ENCODE measurements at places on chromosomes 5 and 9. TPM values are rescaled to one million over a fixed set of nuclear protein-coding genes. Genes with fewer than 3 reads are reported as not detected.

The HNRNPAB gene
- 83.2 TPM for total RNA-seq

The NR2F1 gene
- total RNA-seq = 15.9 TPM

GRCh38 chr5:78533356-78533755 lies 115.2 kb downstream of the LHFPL2 start:
- no peaks in the 10 kb centered on the region for H3K36me3 ChIP-seq
- peaks cover 3% of the 10 kb centered on the region for H3K4me1 ChIP-seq
- no peak overlapping the region for H3K27ac ChIP-seq
- peak; percentile 43 for DNase-seq
- H3K4me3 ChIP-seq = no peak overlapping the region

- H3K36me3 ChIP-seq = no peaks in the 10 kb centered on the region
- H3K4me3 ChIP-seq = no peak overlapping the region
- DNase-seq = no peak
Observed at GRCh38 chr5:72985719-72986118, 29.9 kb downstream of the FCHO2 start.

DNA sequence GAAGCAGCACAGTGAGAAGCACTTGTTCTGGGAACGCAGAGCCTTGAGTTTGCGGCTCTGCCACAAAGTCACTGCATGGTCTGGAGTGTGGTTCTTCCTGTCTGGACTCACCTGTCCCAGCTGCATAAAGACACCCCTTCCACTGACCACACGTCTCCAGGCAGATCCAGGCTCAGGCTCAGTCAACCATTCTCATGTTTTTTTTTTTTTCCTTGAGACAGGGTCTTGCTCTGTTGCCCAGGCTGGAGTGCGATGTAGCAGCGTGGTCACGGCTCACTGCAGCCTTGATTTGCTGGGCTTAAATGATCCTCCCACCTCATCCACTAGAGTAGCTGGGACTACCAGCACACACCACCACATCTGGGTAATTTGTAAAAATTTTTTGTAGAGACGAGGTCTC lies 102.9 kb upstream of the KLF4 start:
- H3K4me3 ChIP-seq = no peak overlapping the region
- no peaks in the 10 kb centered on the region for H3K36me3 ChIP-seq
- H3K4me1 ChIP-seq = peaks cover 13% of the 10 kb centered on the region
- no peaks in the 10 kb centered on the region for H3K27me3 ChIP-seq

DNA sequence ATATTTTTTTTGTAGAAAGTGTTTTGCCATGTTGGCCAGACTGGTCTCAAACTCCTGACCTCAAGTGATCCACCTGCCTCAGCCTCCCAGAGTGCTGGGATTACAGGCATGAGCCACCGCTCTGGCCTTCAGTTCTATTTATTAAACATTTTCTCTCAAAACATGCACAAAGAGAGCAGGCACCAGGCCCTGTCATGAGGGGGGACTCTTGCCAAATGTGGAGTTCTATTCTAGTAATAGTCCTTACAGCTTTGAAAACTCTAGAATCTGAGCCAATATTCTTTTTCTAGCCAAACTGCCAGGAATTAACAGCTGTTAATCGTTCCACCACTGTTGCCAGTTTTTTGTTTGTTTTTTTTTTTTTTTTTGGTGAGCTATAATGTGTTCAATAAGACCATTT lies 124.6 kb downstream of the TARS1 start:
- no peak for DNase-seq
- no peak overlapping the region for H3K27ac ChIP-seq
- no peaks in the 10 kb centered on the region for H3K27me3 ChIP-seq
- no peak overlapping the region for H3K4me3 ChIP-seq

DNA sequence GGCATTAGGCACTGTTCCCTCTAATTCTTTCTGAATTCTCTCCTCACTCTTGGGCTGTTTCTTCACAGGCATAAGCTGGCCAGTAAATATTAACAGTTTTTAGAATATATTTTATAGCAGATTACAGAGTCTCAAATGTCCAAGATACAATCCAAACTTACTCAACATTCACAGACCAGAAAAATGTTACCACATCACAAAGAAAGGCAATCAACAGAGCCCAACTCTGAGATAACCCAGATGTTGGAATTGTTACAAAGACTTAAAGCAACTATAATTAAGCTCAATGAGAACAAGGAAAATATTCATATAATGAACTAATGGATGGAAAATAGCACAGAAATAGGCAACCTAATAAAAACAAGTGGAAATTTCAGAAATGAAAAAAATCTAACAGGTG lies 401.1 kb upstream of the RGMB start:
- DNase-seq = no peak
- no peaks in the 10 kb centered on the region for H3K36me3 ChIP-seq
- H3K27ac ChIP-seq = no peak overlapping the region
- no peak overlapping the region for H3K4me3 ChIP-seq
- H3K27me3 ChIP-seq = no peaks in the 10 kb centered on the region

DNA sequence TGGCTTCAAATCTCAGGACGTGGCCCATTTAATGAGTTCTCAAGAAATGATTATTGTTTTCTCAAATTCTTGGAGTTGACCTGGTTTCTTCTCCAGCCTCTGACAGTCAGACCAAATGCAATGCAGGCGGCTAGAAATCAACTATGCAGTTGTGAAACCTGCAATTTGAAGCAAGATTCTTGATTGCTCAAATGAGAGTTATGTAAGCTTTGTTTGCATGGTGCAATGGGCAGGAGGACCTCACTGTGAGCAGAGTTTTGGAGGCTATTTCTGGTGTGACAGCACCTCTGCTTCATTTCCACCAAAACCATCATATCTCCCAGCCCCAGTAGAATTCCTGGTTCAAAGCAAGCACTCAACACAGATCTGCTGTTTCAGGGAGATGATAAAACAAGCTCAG lies 500.0 kb upstream of the KLF4 start:
- H3K4me1 ChIP-seq = peaks cover 3% of the 10 kb centered on the region
- H3K36me3 ChIP-seq = no peaks in the 10 kb centered on the region
- H3K27me3 ChIP-seq = no peaks in the 10 kb centered on the region
- DNase-seq = peak; percentile 22
- no peak overlapping the region for H3K4me3 ChIP-seq

DNA sequence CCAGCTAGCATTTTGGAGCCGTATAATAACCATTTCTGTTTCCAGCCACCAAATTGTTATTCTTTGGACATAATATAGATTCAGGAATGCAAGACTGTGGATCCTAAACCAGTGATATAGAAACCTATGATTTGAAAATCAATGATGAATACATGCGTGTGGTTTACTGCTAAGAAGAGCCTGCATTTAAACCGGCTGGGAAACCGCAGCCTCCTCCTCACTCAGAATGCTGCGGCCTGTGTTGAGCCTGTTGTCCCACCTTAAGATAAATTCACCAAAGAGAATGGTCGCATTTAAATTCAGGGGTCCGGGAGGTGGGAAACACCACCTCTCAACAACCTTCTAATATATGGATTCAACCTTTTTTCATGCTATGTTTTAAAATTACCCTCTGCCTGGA lies 148.0 kb downstream of the MEF2C start:
- no peaks in the 10 kb centered on the region for H3K4me1 ChIP-seq
- no peaks in the 10 kb centered on the region for H3K36me3 ChIP-seq
- no peak overlapping the region for H3K27ac ChIP-seq

GRCh38 chr9:116494815-116495634 lies 192.1 kb upstream of the TRIM32 start:
- H3K4me1 ChIP-seq = no peaks in the 10 kb centered on the region
- H3K27ac ChIP-seq = no peak overlapping the region
- peak; percentile 49 for DNase-seq
- no peaks in the 10 kb centered on the region for H3K27me3 ChIP-seq

The MEIKIN gene
- not detected for total RNA-seq

The IL7R gene
- 0.40 TPM for total RNA-seq

The HK3 gene
- total RNA-seq = not detected

The ARID3C gene
- 0.27 TPM for total RNA-seq

The GABRB2 gene
- 0.08 TPM for total RNA-seq

DNA sequence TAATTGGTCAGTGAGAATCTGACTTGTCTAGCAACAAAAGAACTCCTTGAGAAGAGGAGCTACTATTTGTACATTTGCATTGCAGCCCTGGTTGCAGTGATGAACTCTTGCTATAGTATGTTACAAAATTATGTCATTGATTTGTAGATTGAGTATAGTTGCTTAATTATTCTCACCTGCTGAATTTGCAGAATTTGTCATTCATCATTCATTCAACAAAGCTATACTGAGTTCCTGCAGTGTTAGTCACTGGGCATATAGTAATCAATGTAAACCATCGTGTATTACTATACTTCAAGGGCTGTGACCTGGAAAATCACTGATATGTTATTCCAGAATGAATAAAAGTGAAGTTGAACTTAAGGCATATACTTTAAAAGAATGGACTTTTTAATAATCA lies 50.1 kb downstream of the SLC1A3 start:
- H3K4me1 ChIP-seq = peaks cover 39% of the 10 kb centered on the region
- no peak overlapping the region for H3K4me3 ChIP-seq
- H3K27ac ChIP-seq = peak overlapping the region; percentile 14
- DNase-seq = no peak
- no peaks in the 10 kb centered on the region for H3K27me3 ChIP-seq

GRCh38 chr5:151745071-151745705 lies 13.2 kb downstream of the ATOX1 start:
- H3K27ac ChIP-seq = no peak overlapping the region
- H3K4me1 ChIP-seq = peaks cover 13% of the 10 kb centered on the region
- H3K27me3 ChIP-seq = no peaks in the 10 kb centered on the region

DNA sequence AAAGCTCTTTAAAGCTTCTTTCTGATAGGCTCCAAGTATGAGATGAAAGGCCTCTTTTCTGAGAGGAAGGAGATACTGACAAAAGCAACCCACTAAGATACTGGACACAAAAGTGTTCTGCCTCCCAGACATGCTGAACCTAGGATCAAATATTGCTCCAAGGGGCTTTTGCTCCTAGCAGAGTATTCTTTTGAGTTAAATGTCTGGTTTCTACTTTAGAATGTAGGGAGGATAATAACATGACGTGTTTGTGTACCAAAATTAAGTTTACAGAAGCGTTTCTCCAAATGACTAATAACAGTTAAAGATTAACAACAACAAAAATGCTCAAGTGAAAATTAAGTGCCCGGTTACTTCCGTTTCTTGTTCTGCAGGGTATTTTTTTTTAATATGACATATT lies 2293.3 kb upstream of the C9orf72 start:
- H3K27ac ChIP-seq = no peak overlapping the region
- H3K27me3 ChIP-seq = no peaks in the 10 kb centered on the region
- no peak overlapping the region for H3K4me3 ChIP-seq
- no peak for DNase-seq
- H3K36me3 ChIP-seq = no peaks in the 10 kb centered on the region

DNA sequence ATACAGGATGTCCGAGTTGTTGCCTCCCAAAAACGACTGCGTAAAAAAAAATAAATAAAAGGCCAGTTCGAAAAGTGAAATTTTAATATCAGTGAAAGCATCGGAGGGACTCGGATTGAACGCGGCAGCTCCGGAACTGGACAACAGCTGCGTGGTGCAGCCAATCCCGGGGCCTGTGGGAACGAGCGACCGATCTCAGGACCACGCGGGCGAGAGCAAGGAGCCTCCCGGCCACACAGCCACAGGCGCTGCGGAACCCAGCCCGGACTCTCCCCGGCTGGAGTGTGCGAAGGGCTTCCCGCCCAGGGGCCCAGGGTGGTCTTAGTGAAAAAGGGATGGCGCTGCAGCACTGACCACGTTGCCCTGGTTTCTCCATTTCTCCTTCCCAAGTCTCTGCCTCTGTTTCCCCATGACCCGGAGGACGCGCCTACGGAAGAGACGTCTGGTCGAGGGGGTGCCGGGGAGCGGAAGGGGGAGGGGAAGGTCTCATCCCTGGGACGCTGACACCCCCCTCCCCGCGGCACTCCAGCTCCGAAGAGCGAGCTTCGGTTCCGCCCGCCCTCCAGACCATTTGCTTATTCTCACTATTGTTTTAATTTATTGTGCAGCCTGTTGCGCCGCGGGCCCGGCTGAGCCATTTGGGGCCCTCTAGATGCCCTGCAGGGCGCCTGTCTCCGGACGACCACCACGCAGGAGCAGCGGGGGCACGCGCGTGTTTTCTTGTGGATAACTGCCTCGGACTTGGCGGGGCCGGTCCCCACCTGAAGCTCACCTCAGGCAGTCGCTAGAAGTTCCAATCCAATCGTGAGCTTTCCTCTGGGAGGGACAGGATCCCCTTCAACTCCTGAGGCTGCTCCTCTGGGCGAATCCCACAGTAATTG lies 303.0 kb downstream of the PARP8 start:
- H3K4me3 ChIP-seq = peak overlapping the region; percentile 34
- no peaks in the 10 kb centered on the region for H3K4me1 ChIP-seq
- no peaks in the 10 kb centered on the region for H3K36me3 ChIP-seq
- peaks cover 81% of the 10 kb centered on the region for H3K27me3 ChIP-seq

The INSYN2B gene
- total RNA-seq = 1.7 TPM

The ORM2 gene
- total RNA-seq = 52.0 TPM

DNA sequence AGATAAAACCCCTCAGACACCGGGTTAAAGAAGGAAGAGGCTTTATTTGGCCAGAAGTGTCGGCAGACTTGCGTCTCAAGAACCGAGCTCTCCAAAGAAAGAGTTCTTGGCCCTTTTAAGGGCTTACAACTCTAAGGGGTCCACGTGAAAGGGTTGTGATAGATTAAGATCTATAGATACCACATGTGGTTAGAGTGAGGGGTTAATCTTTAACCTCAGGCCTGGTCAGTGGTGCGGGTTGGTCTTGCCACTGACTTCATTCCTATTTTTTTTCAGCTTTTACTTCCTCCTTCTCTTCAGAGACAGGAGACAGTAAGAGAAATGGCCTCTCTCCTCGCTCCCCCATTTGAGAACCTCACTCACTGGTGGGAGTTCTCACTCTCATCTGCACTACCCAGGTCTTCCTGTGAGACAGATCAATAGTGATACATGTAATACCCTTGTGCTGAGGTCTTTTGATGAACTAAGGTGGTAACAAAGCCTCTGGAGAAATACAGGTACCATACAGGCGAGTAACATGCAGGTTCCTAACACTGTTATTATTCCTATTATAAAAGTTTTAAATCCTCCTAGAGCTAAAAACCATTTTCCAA lies 52.4 kb upstream of the COX7C start:
- H3K27me3 ChIP-seq = no peaks in the 10 kb centered on the region
- H3K27ac ChIP-seq = peak overlapping the region; percentile 76
- H3K36me3 ChIP-seq = no peaks in the 10 kb centered on the region
- peaks cover 4% of the 10 kb centered on the region for H3K4me1 ChIP-seq
- no peak for DNase-seq

DNA sequence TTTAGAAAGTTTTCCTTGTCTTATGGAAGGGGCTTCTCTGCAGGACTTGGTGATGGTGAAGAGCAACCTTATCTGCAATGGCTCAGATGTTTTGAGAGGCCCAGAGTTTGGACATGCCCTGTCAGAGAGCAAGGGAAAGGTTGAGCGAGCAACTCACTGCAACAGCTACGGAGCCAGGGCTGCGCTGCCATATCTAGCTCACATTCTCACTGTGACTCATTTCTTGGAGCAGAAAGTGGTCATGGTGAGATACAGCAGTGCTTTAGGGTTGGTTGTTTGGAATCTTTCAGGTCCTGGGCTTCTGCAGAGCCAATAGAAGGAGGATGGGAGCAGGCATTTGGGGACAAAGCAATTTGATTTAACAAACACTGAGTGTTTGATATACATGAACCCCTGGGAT lies 12.3 kb downstream of the GLRA1 start:
- H3K36me3 ChIP-seq = no peaks in the 10 kb centered on the region
- no peak overlapping the region for H3K27ac ChIP-seq
- DNase-seq = no peak
- H3K27me3 ChIP-seq = peaks cover 3% of the 10 kb centered on the region
- H3K4me3 ChIP-seq = no peak overlapping the region

GRCh38 chr5:112142769-112143270 lies 276.3 kb downstream of the EPB41L4A start:
- no peak overlapping the region for H3K27ac ChIP-seq
- no peaks in the 10 kb centered on the region for H3K4me1 ChIP-seq
- no peaks in the 10 kb centered on the region for H3K36me3 ChIP-seq
- H3K4me3 ChIP-seq = no peak overlapping the region

All from hepatocyte (in vitro differentiated cells).